Activated CD8-positive, alpha-beta memory T cell treated with anti-CD3 and anti-CD28 coated beads for 1 hour (primary cell): ENCODE measurements at places on chromosomes 4 and X.

DNA sequence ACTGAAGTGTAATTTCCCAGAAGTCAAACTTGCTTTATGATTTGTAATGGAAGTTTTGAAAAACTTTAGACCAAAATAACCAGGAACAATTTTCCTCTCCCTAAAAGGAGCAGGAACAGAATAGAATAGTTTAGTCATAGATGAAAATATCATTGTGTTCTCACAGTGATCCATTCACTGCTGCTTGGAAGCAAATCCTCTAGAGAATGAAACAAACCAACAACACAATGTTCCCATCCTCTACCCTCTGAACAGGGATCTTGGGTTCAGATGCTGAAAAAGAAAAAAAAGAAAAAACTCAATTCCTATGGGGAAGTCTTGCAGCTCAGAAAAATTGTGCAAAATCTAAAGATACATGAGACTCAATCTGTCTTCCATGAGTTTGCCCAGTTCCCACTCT lies 12.2 kb downstream of the DSPP start:
- DNase-seq, result no peak

DNA sequence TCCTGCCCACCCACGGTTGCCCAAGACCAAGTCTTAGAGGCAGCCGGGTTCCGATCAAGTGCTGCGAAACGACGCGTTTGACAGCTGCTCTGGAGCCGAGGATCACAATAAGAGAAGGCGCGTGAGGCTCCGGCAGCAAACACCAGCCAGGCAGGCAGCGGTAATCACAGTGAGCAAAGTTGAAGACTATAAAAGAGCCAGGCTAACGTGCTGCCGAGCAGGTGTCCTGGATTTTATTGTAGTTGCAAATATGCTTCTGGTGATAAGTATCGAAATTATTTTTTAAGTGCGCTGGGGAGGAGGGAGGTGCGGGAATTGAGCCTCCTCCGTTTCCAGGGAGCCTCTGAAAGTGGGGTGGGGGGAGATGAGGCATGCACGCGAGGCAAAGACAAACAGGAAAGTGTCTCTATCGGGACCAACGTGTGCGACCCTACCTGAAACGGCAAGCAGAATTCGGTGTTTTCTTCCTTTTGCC lies 590 bp downstream of the GABRA2 start:
- no peak for DNase-seq

GRCh38 chrX:48492293-48492910 lies 16.4 kb upstream of the PORCN start:
- no peak for DNase-seq

GRCh38 chr4:121693450-121693849 lies 3.3 kb downstream of the ANXA5 start:
- no peak for DNase-seq

- no peak for DNase-seq
Measured at GRCh38 chr4:95059663-95060062, 301.9 kb downstream of the BMPR1B start.

DNA sequence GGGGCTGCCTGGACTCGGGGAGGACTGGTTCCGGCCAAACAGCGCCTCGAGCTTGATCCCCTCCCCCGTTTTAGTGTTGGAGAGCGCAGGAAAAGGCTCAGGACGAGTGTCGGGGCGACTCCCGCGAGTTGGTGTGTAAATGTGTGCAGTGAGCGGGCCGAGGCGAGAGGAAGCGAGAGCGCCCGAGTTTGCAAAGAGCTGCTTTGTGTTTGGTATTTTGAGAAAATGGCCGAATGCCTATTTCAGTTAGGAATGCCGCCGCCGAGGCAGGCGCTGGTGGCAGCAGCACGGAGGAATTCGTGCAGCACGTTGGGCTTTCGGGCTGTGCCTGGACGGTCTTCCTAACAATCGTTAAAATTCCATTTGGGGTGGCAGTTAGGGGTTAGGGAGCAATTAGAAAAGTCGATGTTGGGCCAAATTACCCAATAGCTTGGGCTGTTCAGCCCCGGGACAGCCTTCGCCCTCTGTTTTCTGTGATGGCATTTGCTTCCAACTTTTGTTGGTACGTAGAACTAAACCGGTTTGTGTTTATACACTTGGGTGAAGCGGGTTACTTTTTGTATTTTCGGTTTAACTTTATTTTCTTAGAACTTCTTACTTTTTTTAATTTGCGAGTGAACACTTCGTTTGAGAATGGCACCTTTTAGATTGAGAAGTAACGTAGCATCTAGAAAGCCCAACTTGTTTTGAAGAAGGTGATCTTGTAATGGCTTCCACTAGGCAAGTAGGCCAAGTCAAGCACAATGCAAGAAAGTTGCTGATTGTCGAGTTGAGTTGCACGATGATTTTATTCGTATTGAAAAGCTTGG lies 1.6 kb downstream of the REST start:
- no peak for DNase-seq

DNA sequence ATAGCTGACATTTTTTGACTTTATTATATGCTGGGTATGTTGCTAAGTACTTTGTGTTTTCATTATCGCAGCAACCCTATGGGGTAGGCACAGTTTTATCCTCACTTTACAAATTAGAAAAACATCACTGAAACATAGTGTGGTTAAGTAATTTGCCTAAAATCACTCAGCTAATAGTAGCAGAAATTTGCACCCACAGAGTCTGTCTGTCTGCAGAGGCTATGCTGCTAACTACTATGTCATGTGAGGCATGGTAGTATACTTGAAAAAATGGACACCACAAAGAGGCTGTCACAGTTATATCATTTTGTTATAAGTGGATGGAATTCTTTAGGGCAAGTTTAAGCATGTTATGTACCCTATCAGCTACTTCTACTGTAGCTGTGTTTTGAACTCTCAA lies 69.0 kb downstream of the STAG2 start:
- no peak for DNase-seq

DNA sequence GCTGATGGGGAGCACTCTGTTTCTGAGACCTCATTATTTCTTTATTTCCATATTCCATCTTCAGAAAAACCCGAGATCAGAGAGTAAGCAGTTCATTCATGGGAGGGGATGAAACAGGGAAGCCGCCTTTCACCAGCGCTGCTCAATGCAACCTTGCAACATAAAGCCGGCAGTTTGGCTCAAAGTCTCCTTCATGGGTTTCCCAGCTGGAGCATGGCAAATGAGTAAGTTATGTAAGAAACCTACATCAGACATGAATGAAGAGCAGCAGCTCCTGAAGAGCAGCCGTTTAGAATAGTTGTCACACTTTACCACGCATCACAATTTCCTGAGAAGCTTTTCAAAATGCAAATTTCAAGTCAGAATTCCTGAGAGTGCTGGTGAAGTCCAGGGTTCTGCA lies 578.8 kb downstream of the FSTL5 start:
- DNase-seq, result no peak

DNA sequence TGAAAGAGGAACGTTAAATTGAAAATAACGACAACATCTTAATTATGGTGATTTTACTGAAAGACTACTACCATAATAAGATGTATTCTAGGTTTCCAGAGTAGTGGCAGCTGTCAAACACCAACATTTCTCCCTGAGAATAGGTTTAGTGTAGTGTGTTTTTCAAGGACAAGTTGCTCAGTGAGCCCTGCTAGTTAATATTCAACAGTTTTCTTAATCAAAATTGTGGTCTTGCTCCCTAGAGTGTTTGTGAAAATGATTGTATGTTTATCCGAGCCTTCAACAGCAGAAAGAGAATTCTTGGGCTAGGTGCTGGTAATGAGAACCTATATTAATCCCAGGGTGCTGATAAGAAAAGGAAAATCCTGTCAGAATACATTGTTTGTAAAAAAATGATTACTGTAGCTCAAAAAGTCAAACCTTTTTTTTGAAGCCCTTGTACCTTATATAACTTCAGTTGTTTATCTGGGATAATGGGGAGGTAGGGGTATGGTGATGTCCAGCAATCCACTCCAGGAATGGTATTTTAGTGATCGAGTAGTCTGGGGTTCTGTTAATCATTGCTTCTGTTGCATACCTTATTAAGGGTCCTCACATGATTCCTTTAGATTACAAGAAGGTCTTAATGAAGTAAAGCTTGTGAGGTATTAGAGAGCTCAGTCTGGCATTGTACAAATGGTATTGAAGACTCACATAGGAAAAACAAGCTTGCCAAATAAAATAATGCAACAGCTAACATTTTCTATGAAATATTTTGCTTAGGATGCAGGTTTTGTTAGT lies 110.7 kb downstream of the CCSER1 start:
- DNase-seq, result no peak

DNA sequence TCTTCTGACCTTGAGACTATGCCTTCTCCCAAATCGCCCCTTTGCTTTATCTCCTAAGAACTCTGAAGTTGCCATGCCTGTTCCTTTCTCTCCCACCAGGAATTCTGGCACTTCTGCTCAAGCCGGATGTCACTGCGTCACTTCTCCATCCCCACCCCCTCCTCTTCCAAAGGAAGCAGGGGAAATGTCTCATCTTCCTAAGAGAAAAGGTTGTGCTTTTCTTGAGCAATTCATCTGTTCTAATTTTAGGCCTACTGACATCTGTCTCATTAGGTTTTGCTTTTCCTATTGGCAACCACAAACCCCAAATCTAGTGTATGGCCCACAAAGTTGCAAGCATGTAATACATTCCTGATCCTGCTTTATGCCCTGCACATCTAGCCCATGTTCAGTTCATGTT lies 163.1 kb upstream of the PLAC1 start:
- DNase-seq, result no peak

- DNase-seq, result peak; percentile 24
Measured at GRCh38 chr4:148445071-148445859, 3.1 kb upstream of the NR3C2 start.

DNA sequence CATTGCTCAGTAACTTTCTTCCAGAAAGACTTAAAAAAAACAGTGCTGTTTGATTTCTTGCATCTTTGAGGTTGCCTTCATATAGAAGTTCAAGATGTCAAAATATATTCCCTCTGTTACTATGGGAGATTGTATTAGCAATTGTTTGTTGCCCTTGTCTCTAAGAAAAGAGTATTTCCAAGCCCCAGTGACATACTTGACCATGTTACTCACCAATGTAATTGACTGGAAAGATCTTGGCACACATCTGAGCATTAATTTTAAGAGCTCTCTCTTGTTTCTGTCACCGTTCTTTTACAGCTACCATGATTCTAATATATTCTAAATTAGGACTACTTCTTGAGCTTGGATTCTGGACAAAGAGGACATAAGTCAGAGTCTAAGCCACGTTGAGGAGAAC lies 902.7 kb upstream of the EPHA5 start:
- no peak for DNase-seq

DNA sequence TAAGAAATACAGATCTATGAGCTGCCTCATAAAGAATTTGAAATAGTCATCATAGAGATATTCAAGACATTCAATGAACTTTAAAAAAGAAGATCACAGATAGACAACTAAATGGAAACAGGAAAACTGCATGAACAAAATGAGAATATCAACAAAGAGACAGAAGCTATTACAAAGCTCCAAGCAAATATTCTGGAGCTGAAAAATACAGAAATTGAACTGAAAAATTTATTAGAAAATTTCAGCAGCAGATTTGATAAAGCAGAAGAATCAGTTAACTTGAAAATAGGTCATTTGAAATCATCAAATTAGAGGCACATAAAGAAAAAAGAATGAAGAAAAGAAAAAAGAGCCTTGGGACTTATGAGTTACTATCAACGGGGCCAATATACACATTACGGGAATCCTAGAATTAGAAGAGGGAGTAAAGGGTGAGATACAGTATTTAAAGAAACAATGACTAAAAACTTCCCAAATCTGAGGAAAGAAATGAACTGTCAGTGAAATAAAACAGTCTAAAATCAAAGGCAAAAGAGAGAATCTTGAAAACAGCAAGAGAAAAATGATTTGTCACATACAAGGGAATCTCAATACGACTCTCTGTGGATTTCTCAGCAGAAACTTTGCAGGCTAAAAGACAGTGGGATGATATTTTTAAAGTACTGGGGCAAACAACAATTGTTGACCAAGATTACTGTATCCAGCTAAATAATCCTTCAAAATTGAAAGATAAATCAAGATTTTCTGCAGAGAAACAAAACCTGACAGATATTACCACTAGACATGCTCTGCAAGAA lies 641.6 kb downstream of the ANKRD50 start:
- no peak for DNase-seq

- DNase-seq, result no peak
Measured at GRCh38 chrX:16807548-16807947, 21.3 kb downstream of the TXLNG start.

DNA sequence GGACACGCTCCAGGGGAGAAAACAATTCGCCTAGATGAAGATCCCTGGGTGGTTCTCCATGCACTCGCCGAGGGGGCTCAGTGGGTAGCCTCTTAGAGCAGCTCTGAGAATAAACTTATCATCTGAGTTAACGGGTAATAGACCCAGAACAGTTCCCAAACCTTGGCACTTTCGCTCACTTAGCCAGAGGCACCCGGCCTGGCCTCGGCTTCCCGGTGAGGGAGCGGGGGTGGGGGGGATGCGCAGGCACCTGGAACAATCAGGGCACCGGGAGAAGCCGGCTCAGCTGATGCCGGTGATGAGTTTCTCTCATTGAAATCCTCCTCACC lies 405 bp upstream of the ZAR1 start:
- DNase-seq, result no peak

GRCh38 chr4:139274790-139275189 lies 5.2 kb downstream of the MGARP start:
- DNase-seq, result no peak

DNA sequence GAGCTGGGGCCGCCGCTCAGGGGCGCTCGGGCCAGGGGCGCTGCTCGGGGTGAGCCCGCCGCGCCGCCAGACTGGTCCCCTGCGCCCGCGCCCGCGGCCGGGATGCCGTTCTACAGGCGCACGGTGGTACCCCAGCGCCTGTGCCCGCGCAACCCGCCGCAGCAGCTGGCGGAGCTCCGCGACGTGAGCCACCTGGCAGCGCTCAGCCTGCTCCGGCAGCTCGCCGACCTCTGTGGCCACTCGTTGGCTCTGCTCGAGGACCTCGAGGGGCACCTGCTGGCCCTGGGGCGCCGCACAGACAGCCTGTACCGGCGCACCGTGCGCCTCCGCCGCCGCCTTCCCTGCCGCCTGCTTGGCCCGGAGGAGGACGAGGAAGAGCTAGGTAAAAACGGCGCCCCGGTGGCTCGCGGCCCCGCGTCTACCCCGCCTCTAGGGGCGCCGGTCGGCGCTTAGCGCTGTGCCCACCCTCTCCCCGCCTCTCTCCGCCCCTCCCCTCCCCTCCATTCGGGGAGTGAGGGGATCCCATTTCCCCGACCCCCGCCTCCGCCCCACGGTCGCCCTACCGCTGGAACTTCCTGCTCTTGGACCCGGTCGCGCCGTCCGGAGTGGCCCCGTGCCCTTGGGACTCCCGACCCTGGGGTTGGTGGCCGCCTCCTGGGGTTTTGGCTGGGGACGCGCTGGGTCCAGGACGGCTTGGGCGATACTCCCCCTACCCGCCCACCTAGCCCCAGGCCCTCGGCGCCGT lies 513 bp downstream of the NHSL2 start:
- DNase-seq, result no peak

DNA sequence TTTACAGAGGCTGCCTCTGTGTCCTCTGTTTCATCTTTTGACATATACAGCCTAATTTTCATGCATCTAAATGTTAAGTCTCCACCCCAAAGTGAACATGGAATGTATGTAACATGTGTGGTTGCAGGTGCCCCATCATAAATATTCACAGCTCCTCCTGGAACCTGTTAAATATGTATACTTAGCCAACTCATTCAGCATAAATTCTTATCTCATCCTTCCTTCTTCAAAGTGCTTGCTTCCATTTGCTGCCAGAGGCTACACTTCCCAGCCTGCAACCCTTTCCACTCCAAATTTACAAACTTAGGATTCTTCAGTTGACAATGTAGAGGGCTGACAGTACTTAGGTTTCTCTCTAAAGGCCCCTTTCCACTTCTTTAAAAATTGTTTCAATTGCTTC lies 60.6 kb downstream of the F8 start:
- no peak for DNase-seq
